ENCODE measurements at places on chromosomes 1 and 21.

- DNase-seq: no peak
Measured at GRCh38 chr1:245128381-245129101, 26.2 kb upstream of the KIF26B start.

DNA sequence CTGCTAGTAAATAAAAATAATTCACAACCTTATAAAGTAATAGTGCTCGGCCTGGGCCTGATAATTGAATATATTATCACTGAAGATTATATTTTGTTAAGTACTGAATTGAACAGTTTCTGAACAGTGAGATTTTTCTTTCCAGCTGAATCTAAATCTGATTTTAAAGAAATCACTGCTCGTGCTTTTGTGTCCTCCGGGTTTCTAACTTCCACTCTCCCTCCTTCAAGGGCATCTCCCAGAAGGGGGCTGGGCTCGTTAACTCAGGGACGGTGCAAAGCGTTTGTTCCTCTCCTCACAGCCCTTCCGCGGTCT, 823 bp upstream of the KIF1B start:
- DNase-seq: no peak

- DNase-seq: peak; percentile 36
Measured at GRCh38 chr1:9691691-9692090, 40.2 kb downstream of the PIK3CD start.

GRCh38 chr1:66282891-66283621, 250.9 kb upstream of the SGIP1 start:
- DNase-seq: no peak

DNA sequence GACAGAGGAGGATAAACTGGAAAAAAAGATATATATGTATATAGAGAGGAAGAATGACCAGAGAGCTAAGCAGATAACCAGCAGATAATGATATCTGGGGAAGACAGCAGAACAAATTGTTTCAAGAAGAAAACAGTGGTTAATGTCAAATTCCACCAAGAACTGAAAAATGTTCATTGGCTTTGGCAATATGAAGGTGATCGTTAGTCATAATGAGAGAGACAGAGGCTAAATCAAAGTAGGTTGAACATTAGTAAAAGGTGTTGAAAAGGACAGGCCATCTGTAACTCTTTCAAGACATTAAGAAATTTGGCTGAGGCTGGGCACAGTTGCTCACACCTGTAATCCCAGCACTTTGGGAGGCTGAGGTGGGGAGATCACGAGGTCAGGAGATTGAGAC, 25.3 kb upstream of the CR2 start:
- DNase-seq: peak; percentile 50

DNA sequence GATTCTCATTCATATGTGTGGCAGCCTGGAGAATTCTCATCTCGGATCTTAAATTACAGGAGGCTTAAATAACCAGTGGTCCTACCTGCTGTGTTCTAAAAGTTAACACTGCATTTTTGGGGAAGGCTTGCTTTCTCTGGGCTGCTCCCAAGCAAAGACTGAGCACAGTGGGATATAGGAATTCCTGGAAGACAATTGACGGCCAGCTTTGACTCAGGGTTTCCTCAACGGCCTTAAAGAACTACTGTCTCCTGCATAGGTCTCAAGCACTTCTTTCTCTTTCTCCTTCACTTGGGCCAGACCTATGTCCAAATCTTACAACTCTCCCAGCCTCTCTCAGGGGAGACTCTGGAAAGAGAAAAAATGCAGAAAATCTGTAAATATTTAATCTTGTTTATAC, 1.0 kb upstream of the KRTAP13-3 start:
- DNase-seq: no peak

DNA sequence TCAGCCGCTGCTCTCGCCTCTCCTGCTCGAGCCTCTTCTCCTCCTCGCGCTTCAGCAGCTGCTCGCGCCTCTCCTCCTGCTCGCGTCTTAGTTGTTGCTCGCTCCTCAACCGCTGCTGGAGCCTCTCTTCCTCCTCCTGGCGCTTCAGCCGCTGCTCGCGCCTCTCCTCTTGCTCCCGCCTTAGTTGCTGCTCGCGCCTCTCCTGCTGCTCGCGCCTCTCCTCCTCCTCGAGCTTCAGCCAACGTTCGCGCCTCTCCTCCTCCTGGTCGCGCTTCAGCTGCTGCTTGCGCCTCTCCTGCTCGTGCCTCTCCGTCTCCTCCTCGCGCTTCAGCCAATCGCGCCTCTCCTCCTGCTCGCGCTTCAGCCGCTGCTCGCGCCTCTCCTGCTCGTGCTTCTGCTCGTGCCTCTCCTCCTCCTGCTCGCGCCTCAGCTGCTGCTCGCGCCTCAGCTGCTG, 3.7 kb downstream of the TCHH start:
- peak; percentile 72 for DNase-seq

GRCh38 chr1:78543941-78544643, 53.3 kb downstream of the PTGFR start:
- no peak for DNase-seq

GRCh38 chr1:230818367-230818766, 50.0 kb downstream of the C1orf198 start:
- no peak for DNase-seq

DNA sequence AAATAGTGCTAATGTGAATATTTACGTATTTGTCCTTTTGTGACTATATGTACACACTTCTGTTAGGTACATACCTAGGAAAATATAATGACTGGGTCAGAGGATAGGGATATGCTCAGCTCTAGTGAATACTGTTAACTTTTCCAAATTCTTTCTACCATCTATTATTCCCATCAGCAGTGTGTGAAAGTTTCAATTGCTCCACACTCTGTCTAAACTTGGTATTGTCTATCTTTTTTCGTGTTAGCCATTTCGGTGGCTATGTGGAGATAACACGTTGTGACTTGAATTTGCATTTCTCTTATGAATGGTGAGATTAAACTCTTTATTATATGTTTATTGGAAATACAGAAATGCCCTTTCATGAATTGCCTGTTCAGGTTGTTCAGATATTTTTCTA, 22.7 kb upstream of the LELP1 start:
- DNase-seq: no peak

- no peak for DNase-seq
Measured at GRCh38 chr1:192927496-192927895, 118.7 kb downstream of the RGS2 start.

DNA sequence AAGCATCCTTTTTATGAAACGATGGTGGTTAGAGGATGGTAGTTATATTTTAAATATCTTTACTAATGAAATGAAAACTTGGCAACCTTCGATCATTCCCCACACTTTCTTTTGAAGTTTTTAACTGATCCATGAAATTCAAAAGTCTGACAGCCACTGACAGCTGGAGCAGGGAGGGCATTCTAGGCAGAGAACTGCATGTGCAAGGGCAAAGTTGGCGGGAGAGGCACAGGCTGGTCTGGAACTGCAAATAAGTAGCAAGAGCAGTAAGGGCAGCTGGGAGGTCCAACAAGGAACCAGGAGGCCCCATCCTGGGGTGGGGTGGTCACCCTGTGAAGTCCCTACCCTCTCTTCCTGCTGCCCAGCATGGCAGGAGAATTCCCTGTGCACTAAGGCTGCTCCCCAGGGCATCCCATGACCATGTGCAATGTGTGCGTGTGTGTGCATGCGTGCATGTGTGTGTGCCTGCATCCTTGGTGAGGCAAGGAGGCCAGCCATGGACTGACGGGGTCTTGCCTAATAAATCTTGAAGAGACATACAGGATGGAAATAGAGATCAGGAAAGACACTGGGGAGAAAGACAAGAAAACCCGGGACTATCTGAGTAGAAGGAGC, 33.1 kb upstream of the FOXO6 start:
- DNase-seq: no peak

DNA sequence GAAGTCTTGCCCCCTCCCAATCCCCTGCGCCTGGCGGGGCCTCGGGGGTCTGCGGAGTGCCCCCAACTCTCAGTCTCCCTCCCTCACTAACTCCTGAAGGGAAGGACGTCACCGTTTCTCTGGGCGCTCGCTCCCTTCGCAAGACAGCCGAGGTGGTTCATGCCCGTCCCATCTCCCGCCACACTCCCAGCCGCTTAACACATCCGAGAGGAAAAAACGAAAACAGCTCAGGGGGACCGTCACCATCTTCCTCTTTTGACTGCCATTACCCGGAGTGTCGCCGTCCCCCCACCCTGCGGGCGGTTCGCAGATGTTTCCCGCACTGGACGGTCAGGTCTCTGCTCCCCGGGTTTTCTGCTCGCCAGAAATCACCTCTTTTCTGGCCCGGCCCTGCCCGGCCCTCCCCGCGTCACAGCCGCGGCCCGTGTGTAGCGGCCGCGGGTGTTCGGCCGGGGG, 532 bp downstream of the ERO1B start:
- peak; percentile 72 for DNase-seq

GRCh38 chr1:167082511-167083027, 7.6 kb downstream of the GPA33 start:
- DNase-seq: no peak

- DNase-seq: peak; percentile 80
Measured at GRCh38 chr1:43711049-43711448, 3.7 kb downstream of the ST3GAL3 start.

GRCh38 chr1:206636671-206637070, 1.3 kb downstream of the DYRK3 start:
- no peak for DNase-seq

DNA sequence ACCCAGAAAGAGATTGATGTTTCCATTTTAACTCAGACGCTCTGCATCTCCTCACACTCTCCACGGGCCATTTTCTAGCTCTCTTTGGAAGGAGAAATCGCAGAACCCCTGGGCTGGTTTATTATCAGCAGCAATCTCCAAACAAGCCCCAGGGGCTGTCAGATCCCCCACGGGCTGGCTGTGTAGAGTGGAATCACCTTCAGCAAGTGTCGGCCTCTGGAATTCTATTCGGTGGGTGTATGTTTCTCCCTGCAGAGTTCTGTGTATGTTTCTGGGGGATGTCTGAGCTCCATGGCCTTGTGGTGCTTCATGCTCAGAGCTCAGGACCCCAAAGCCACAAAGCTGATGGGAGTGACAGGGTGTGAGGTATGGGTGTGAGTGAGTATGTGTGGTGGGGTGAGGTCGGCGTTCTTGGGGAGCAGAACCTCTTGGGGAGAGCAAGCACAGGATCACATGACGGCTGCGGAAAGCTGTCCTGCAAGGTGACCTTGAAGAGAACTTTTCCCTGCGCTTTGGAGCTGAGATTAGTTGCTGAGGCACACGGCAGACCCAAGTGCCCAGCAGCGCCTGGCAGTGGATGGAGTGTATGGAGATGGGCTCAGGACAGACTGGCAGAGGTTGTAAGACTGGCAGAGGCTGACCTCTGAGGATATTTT, 489 bp downstream of the ACOT11 start:
- DNase-seq: no peak

DNA sequence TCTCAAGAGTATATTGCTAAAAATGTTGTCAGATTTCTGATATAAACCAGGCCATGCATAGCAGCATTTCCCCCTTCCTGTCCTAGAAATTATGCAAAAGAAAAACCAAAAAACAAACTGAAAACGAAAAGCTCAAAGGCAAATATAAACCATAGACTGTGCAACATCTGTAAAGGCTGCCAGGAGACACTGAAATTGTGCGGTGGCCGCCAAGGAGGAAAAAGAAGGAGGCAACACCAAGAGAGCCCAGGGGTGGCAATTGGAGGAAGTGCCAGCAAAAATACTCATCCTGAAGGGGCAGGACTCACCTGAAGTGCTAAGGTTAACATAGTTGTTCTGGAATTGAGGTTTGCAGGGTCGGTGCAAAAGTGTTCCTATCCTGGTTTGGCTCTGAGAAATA, 92.0 kb downstream of the RWDD3 start:
- no peak for DNase-seq

DNA sequence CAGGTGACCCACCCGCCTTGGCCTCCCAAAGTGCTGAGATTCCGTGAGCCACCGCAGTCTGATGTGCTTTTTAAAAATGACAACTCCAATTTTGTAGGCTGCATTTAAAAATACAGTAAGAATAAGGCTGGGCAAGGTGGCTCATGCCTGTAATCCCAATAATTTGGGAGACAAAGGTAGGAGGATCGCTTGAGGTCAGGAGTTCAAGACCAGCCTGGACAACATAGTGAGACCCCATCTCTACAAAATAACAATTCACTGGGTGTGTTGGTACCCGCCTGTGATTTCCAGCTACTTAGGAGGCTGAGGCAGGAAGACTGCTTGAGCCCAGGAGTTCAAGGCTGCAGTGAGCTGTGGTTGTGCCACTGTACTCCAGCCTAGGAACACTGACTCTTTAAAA, 23.4 kb downstream of the SLC19A2 start:
- DNase-seq: no peak

GRCh38 chr1:193406901-193407300, 220.5 kb upstream of the B3GALT2 start:
- peak; percentile 79 for DNase-seq

- peak; percentile 61 for DNase-seq
Measured at GRCh38 chr1:20165522-20165951, 20.4 kb upstream of the UBXN10 start.

- DNase-seq: no peak
Measured at GRCh38 chr1:70397013-70397412, 14.1 kb upstream of the CTH start.

DNA sequence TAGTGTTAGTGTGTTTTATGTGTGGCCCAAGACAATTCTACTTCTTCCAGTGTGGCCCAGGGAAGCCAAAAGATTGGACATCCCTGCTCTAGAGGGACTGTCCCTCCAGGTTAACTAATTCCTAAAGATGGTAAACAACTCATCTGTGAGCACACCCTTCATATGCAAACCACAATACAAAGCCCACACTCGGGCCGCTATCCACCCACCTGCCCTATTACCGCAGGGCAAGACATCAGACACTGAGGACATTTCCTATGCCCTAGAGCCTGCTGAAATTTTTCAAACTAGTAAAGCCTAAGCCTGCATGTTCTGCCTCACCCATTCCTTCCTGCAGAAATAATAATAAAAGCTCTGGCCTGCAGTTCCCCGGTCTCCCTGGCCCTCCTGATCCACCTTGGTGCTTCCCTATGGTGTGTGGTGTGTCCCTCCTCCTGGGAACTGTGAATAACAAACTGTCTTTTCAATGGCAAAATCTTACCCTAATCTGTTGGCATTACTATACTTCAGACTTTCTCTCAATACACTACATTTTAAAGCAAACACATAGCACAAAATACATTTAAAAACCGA, 39.3 kb upstream of the NTPCR start:
- DNase-seq: no peak

GRCh38 chr1:58781541-58782177, 2.2 kb downstream of the JUN start:
- peak; percentile 75 for DNase-seq

- DNase-seq: no peak
Measured at GRCh38 chr1:46594063-46594462, 10.0 kb downstream of the MKNK1 start.

- no peak for DNase-seq
Measured at GRCh38 chr21:33007747-33008146, 18.0 kb upstream of the OLIG2 start.

GRCh38 chr21:34279883-34280282, 83.9 kb upstream of the KCNE2 start:
- no peak for DNase-seq

GRCh38 chr21:33427051-33427450, 23.8 kb downstream of the IFNGR2 start:
- DNase-seq: no peak
